ENCODE measurements at places on chromosomes 5 and 9.

- DNase-seq = no peak
Observed at GRCh38 chr5:123582550-123583285, 70.7 kb downstream of the CSNK1G3 start.

- no peak for DNase-seq
Observed at GRCh38 chr9:129878291-129878690, 43.0 kb downstream of the USP20 start.

GRCh38 chr5:3595006-3595961 lies at the start of gene IRX1:
IRX1 (plus strand) TSS chr5:3595832; CDS start chr5:3596106, 274 bp downstream.
- DNase-seq = no peak

GRCh38 chr9:134391319-134392231 lies 65.3 kb downstream of the RXRA start:
- peak; percentile 72 for DNase-seq

DNA sequence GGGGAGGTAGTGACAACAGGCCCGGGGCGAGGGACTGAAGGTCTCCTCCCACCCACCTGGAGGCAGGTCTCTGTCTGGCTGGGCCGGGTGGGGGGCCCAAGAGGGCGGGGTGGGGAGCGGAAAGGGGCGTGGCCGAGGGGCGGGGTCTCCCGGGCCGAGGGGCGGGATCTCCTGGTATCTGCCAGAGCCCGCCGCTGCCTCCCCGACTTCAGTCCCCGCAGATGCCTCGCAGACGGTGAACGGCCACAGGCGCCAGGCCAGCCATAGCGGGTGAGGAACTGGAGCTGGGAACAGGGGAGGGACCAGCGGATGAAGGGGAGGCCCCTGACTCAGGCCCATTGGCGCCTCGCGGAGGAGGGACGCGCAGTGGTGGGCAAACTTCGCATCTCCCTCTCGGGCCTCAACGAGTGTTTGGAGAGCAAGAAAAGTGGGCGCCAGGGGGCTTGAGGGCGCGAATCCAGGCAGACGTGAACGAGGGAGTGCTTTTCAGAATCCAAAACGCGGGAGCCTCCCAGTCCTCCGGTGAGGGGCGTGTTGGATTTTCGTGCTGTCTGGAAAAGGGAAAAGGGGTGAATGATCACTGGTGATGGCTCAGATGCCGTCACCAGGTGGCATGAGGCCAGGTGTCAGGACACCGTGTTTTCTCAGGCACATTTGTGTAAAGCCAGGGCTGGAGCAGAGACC lies at the start of gene ADGRD2:
ADGRD2 (plus strand) TSS at position 211 of the 684 bp plus-strand sequence. CDS start 1,216 bp downstream, outside the sequence.
- no peak for DNase-seq

- no peak for DNase-seq
Observed at GRCh38 chr9:27227192-27227591, 69.8 kb downstream of the EQTN start.

DNA sequence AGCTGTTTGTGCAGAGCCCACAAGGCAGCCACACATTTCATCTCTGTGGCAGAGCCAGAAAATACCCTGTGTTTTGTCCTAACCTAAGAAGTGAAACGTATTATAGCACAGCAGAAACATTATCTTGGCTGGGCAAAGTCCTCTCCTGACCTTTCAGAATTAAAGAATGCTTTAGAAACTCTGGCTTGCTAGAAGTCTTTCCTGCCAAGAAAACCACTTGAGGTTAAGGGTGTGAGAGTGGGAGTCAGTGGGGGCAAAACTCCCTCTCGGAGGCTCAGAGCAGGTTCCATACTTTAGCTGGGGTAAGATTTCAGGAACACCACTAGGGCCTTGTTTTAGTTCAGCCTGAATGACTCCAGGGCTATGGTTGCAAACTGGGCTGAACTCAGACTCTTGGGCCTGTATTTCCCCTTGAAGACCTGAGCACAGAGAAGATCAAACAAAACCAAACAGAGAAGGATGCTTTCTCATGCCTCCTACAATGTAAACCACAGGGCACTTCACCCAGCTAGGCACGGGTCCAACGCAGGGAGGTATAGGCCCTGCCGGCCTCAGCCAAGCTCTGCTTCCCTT lies 48.0 kb downstream of the ZNF366 start:
- no peak for DNase-seq

DNA sequence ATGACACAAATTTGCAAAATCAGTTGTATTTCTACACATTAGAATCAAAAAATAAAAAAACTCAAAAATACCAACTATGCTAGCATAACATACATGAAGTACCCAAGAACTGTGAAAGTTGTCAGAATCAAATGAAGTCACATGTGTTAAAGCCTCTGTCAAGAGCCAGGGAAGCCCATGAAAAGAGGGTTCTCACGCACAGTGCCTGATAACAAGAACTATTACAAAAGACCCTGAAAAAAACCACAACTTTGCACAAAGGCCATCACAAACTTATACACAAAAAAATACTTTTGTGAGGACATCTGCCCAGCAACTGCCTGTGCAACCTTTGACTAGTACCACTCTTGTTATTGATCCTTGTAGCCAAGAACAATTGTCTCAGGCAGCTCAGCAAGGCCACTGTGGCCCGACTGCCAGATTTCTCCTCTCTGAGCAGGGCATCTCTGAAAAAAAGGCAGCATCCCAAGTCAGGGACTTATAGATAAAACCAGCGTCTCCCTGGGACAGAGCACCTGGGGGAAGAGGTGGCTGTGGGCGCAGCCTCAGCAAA lies 28.9 kb upstream of the HNRNPA0 start:
- DNase-seq = no peak

DNA sequence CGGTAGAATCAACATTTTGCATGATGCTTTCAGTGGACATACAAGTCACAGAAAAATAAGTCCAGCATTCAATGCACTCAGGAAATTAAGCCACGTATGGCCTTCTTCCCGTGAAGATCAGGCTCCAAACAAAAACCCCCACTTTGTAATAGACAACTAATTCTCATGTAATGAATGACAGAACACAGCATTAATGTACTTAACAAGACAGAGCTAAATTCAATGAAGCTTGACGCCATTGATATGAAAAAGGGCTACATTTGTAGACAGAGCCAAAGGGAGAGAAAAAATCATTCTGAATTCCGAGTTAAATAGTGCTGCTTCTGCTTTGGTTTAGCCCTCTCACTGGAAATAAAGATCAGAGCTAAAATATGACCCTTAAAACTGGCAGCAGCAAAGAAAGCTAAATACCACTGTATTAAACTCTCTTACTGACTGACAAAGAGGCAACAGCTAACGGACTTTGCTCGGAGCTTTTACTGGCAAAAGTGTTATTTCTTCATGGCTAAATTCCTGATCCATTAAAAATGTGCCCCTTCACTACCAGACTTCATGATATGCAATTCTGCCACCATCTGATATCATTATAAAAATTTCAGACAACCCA lies 250.5 kb downstream of the BNC2 start:
- DNase-seq = no peak

GRCh38 chr5:155783246-155783645 lies 543.7 kb upstream of the SGCD start:
- DNase-seq = no peak

- no peak for DNase-seq
Observed at GRCh38 chr5:170334626-170335025, 37.0 kb upstream of the LCP2 start.

- DNase-seq = no peak
Observed at GRCh38 chr9:88801214-88801796, 190.0 kb upstream of the S1PR3 start.

DNA sequence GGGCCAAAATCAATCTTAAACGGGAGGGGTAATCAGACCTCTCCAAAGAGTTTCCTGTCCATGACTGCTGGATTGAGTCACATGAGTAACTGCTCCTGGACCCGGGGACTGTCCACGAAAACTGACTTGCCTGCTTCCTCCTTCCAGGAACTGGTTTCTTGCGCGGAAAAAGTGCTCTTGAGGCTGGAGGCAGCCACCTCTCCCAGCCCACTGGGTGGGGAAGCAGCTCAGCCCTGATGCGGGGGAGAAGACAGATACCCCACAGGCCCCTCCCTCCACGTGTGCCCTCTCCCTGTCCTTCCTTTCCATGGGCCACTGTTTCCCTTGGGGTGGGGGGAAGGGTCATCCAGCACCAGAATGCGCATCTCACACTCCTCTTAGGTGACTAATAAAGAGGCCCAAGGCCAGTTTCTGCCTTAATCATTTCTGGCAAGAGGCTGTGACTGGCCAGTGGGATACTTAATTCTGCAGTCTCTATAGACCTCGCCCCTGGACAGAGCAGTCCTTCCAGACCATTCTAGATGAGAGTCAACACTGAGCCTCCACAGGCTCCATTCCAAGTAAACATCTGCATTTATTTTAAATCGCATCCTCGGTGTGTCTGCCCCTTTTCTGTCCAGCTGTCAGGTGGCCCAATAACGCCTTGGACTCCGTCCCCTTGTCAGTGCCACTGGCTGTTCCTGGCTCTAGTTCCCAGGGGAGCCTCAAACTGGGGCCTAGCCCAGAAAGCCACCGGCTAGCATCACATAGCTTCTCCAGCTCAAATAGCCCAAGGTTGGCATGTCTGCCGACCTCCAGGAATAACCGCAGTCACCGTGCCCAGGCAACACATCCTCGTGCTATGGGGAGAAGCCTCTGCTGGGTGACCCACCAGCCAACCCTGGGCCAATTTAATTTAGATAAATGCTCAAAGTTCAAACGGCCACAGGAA lies 12.0 kb downstream of the REXO4 start:
- DNase-seq = no peak

GRCh38 chr5:98906756-98907355 lies 22.0 kb downstream of the CHD1 start:
- DNase-seq = no peak

DNA sequence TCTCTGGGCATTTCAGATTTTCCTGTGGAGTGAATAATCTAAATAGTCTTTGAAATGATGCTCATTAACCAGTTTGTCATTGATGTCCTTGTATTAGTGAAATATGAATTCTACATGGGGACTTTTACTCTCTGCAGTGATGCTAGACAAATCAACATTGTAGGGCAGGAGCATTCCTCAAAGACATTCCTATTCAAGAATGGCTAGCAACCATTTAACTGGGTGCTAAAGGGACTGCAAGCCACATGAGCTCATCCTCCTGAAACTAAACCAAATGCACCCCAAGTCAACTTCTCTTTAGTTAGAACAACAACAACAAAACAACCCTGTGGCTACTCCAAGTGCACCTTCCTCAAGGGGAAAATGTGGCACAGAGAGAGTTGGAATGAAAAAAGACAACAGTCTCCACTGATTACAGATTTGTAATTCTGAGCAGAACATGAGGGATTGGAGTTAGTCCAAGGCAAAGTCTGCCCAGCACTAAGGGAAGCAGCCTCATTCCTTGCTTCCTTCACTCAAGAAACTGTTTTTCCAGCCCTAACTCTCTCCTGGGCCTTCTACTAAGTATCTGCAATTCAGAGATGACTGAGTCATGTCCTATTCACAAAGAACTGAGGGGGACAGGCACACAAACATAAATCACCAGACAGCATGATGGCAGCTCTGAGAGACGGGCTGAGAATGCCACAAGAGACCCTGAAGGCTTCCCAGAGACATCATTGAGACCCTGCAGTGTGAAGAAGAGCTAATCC lies 82.0 kb upstream of the WWC1 start:
- DNase-seq = no peak

GRCh38 chr5:174303035-174303434 lies 257.5 kb downstream of the NSG2 start:
- no peak for DNase-seq

- DNase-seq = no peak
Observed at GRCh38 chr5:103114440-103114839, 5.5 kb downstream of the GIN1 start.

DNA sequence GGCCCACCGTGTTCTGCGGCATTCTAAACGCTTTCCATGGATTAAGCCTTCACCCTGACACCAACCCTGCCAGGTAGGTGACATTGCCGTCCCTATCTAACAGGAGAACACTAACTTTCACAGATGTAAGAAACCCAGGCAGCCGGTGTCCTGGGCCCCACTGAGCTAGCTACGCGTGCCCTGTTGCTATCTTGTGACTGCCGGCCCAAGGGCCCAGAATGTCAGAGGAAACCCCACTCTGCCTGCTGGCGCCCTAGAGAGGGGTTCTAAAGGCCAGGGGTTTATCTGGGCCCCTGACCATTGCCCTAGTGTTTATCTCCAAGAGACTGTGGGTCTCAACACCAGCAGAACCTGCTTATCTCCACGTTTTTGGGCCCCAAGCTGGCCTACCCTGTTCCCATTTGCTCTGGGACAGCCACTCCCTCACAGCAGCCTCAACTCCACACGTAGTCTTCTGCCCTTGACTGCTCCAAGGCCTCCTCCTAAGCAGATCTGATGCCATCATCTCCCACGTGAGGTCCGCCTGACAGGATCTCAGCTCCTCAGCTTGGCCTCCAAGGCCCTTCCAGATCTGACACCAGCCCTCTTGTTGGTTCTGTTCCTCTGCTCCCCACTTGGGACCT lies 18.1 kb upstream of the ZBTB34 start:
- no peak for DNase-seq

- no peak for DNase-seq
Observed at GRCh38 chr9:4066120-4066519, 233.7 kb downstream of the GLIS3 start.

- no peak for DNase-seq
Observed at GRCh38 chr5:180580681-180581080, 10.6 kb downstream of the SCGB3A1 start.

- DNase-seq = peak; percentile 95
Observed at GRCh38 chr9:128818099-128818838, at the start of gene ENDOG. ENDOG (plus strand) TSS chr9:128818500; CDS start chr9:128818685, 185 bp downstream.

DNA sequence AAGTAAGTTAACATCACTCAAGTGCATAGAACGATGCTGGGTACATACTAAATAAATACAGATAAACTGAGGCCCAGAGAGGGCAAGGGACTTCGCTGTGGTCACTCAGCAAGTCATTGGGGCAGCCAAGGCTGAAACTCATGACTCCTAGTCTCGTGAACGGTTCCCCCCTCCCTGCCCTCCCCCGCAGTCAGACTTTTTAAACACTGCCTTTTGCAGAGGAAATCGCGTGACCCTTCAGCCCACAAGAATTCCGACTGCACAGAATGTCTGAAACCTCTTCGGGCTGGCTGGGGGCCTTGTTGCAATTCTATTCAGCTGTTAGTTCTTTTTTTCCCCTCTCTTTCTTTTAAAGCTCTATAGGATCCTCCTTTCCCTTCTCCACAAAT lies 28.1 kb downstream of the NEK6 start:
- DNase-seq = peak; percentile 26

DNA sequence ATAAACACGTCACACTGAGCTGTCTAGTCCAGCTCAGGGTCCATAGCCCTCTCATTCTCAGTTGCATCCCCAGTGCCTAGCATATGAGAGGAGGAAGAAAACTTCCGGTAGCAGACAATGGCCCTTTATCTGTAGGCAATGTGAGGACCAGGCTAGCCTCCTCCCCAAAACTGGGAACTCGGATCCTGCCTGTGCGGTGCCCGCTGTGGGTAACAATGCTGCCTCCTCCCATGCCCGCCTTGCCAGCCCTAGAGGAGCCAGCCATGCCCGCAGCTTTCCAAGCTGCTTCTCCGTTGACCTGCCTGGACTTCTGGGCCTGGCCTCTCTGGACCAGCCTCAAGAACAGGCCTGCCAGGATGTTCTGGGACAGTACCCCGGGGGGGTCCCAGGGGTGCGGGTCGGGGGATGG lies 74.6 kb upstream of the ORM1 start:
- no peak for DNase-seq

GRCh38 chr9:96156171-96156974 lies 145.6 kb downstream of the HSD17B3 start:
- DNase-seq = no peak
